NCI-H2171 treated with DMSO at 0.1 percent for 48 hours (cell line): ENCODE measurements at places on chromosomes 7 and 10.

- no peak for DNase-seq
Measured at GRCh38 chr7:94182066-94182465, 177.9 kb upstream of the BET1 start.

- DNase-seq = no peak
Measured at GRCh38 chr10:30215141-30215540, 133.9 kb downstream of the MTPAP start.

DNA sequence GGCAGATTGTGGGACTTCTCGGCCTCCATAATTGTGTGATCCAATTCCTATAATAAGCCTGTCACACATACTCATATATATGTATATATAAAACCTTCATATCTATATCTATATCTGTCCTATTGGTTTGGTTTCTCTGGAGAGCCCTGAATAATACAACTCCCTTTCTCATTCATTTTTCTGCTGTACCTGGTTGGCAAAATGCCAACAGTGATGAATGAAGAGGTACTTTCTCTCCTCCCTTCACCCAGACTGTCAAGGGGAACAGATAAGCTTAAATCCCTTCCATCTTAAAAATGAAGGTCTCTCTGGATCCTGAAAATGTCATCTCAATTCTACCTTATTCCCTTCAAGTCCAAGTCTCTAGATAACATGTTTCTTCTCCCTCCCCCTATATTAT, 60.3 kb upstream of the FOXP2 start:
- no peak for DNase-seq

- DNase-seq = no peak
Measured at GRCh38 chr10:128054163-128054970, 71.9 kb downstream of the MKI67 start.

- no peak for DNase-seq
Measured at GRCh38 chr10:34584164-34584563, 230.9 kb downstream of the PARD3 start.

- no peak for DNase-seq
Measured at GRCh38 chr7:30921540-30922401, 10.1 kb downstream of the AQP1 start.

- no peak for DNase-seq
Measured at GRCh38 chr7:34038816-34039470, 133.6 kb downstream of the BMPER start.

GRCh38 chr10:71268758-71269157, 50.3 kb upstream of the SLC29A3 start:
- no peak for DNase-seq

DNA sequence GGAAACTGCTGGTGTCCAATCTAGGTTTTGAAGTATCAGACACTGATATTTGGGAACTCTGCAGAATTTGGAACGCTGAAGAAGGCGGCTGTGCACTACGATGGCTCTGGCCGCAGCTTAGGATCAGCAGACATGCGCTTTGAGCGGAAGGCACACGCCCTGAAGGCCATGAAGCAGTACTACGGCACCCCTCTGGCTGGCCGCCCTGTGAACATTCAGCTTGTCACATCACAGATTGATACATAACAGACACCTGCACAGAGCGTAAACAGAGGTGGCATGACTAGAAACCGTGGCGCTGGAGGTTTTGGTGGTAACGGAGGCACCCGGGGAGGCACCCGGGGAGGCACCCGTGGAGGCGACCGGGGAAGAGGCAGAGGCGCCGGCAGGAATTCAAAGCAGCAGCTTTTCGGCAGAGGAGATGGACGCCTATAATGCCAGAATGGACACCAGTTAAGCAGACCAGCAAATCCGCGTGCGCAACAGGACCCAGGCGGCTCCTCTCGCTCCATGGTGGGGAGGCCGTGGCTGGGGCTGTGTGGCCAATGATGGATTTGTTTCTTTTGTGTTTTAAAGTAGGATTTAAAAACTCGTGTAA, 22.2 kb upstream of the CCL24 start:
- no peak for DNase-seq

DNA sequence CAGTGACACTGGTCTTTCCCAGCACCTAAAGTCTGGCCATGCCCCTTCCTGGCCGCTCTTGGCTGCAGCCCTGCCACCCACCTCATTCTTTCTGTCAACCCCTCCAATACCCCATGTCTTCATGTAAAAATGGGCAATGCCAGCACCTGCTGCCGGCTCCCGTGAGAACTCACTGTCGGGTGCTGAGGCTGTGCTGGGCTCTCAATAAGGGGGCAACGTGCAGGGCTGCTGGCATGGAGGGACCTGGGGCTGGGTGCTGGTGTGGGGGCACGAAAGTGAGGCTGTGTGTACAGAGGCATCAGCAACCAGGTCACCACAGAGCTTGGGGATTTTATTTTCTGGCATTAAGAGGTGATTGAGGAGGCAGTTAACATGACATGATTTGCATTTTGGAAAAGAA, 65.3 kb downstream of the ALOX5 start:
- no peak for DNase-seq

GRCh38 chr10:52568309-52568708, 204.3 kb downstream of the MBL2 start:
- no peak for DNase-seq

- no peak for DNase-seq
Measured at GRCh38 chr10:71081229-71081560, 131.2 kb upstream of the UNC5B start.

- DNase-seq = no peak
Measured at GRCh38 chr10:25694206-25694933, 239.7 kb upstream of the MYO3A start.

- peak; percentile 78 for DNase-seq
Measured at GRCh38 chr10:35579726-35580422, 25.3 kb upstream of the GJD4 start.

GRCh38 chr10:116625845-116626244, 5.1 kb downstream of the PNLIPRP2 start:
- DNase-seq = no peak

DNA sequence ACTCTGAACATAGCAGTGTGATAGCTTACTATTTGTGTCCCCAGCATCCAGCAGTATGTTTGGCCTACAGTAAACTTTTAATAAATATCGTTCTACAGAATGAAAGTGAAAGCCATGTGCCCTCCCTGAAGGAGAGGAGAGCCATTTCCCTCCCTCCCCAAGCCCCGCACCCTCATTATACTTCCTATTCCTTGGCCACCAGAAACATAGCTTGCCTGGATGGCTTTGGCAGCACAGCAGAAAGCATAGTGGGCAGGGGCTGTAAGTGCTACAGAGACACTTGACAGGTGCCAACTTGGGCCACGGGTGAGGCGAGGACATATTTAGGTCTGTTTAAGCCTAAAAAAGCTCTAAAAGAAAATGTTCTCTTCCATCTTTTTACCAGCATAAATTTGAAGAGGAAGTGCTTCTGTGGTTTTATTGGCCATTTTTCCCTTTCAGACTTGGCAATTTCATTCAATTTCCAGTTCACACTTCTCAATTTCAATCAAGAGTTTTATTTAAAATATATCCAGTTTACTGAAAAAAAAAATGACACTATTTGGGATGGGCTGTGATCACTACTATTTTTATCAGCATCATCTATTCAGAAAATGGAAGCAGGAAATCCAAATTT, 12.7 kb downstream of the HHEX start:
- DNase-seq = no peak
